Stimulated activated CD8-positive, alpha-beta memory T cell treated with anti-CD3 and anti-CD28 coated beads, Interleukin-4, amount 100 ng/mL, for 4 hours (primary cell): ENCODE measurements at places on chromosomes 2 and 18.

DNA sequence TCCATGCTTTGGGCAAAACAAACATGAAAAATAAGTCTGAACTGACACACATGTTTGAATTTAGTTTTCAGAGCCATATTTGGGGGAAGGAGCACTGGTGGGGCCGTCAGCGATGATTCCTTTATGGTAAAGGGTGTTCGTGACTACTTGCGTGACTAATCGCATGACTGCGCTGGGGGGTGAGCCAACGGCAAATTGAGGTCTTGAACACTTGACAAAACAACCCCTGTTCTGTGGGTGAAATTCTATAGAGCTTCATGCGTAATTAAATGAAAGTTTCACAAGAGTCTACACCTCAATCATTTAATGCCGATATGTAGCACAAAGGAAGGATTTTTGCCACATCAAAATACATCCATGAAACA, 127.5 kb upstream of the CYP1B1 start:
- DNase-seq: no peak

DNA sequence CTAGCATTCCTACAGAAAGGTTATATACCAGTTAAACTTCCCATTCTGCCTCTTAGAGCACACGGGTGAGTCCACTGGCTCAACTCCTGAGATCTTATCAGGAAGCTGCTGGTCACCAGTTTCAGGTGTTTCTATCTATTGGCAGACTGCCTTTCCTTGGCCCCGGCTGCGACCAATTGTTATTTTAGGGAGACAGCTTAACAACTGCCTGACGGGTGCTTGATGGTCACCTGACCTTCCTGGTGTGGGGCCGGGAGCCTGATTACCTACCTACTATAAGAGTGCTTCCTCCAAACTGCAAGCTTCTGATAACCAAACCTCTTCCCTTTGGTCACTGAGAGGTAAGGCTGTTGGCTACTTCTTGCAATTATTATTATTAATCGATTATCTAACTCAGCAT, 122.1 kb upstream of the XIRP2 start:
- DNase-seq: no peak

DNA sequence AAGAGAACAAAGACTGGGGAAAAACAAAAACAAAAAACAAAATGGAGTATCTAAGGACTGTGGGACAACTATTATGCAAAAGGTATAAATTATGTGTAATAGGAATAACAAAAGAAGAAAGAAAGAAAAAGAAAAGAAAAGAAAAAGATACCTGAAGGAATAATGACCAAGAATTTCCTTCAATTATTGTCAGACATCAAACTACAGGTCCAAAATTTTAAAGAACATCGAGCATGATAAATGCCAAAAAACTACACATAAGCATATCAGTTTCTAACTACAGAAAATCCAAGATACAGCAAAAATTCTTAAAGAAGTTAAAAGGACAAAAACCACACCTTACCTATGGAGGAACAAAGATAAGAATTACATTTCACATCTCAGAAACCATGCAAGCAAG, 93.0 kb downstream of the SPIRE1 start:
- no peak for DNase-seq

DNA sequence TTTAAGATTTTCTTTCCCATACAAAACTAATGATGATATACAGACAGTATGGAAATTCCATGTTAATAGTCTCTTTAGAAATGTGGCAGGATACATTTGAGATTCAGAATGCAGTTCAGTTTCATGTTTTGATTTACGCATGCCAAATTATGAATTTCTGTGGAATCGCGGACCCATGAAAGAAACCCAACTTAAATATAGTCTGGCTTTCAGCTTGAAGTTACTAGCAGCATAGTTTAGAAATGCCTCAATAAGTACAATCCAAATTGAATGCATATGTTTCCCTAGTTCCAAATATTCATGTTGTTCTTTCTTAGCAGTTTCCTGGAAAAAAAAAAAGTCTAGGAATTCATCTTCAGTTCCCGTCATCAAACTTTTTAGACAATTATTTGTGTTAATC, 164.1 kb upstream of the RASGRP3 start:
- no peak for DNase-seq

DNA sequence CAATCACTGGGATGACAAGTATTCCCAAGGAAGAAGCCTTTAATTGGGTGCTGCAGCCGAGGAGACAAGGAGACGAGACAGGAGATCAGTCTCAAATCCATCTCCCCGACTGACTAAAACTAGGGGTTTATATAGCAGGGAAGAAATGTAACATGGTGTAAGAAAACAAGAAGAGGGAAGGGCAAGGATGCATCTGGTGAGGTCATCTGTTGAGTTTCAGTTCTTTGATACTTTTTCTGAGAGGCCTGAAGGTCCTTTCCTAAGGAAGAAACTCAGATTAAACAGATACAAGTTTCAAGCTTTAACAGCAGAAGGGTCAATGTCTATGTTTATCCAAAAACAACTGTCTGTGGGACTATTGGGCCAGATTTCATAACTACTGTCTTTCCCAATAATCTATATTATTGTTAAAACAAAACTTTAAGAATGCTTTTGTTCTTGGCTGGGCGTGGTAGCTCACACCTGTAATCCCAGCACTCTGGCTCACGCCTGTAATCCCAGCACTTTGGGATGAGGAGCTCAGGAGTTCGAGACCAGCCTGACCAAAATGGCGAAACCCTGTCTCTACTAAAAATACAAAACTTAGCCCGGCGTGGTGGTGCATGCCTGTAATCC, 2.5 kb upstream of the PDCL3 start:
- no peak for DNase-seq

- no peak for DNase-seq
These were observed 1.6 kb downstream of the GALNT13 start for GRCh38 chr2:153873052-153874048.

DNA sequence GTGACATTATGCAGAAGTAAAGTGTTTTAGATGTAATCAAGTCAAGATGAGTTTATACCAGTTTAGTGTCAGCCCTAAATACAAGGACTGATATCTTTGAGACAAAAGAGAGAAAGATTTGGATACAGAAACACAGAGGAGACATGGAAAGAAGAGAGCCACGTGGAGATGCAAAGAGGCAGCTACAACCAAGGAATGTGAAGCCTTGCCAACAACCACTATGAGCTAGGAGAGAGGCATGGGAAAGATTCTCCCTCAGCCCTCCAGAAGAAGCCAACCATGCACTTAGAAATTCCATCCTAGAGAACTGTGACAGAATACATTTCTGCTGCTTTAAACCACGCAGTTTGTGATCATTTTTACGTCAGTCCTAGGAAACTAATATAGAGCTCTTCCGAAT, 217.2 kb downstream of the DOK6 start:
- DNase-seq: no peak

DNA sequence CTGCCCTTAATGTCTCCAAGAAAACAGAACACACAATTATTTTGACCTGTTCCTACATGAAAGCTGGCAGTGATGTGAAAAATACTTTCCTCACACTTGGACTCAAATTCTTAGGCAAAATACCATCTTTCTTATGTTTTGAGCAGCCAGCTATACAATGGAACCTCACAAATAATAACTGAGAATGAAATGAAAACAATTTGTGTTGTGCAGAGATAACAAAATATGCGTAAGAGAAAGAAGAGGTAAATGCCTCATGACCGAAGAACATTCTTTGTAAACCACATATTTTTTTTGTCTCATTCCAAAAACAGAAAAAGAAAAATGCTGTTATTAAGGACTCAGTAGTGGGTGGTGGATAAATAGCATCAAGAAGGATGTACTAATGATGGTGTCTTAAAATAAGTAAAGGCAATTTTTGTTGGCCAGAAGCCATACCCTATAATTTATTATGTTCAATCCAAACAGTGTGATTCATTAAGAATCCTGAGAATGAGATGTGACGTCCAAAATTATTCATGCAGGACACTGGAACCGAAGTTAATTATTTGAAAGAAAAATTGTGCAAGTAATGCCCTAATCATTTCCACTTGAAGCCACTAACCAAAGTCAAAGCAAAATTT, 193.0 kb upstream of the NETO1 start:
- DNase-seq: no peak

GRCh38 chr2:8583400-8584173, 98.3 kb upstream of the ID2 start:
- DNase-seq: peak; percentile 55

GRCh38 chr2:184370954-184371353, 227.4 kb upstream of the ZNF804A start:
- DNase-seq: no peak

DNA sequence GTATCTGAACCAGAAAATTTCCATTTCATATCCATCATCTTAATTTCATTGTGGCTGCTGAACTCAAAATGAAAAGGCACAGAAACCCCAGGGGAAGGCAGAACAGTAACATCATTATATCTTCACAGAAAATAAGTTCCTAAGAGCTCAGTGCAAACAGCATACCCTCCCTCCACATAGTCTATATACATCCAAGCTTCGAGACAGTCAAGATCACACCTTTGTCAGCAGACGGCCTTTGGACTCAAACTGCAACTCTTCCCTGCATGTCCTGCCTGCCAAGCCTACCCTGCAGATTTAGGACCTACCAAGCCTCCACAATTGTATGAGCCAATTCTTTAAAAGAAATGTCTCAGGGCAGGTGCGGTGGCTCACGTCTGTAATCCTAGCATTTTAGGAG, 502.1 kb downstream of the SUCLG1 start:
- DNase-seq: no peak

GRCh38 chr2:199798831-199799580, 52.0 kb downstream of the FTCDNL1 start:
- no peak for DNase-seq

DNA sequence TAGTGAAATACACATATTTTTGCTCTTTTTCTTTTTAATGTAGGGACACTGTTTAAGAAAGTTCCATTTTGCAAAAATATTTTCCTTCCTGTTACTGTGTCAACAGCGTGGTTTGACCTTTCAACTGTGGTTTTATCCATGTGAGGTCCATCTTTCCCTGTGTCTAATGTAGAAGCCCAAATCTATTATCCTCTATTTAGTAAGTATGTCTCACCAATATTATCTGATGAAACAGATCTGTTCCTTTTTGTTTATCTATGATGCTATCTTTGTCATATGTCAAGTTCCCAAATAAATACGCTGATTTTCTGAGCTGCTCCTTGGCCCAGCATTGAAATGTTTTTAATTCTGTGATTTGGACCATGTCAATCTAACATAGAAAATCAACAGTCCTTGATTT, 3.5 kb upstream of the ARHGAP15 start:
- DNase-seq: no peak

- no peak for DNase-seq
These were observed 10.6 kb upstream of the PAX3 start for GRCh38 chr2:222309361-222309760.

GRCh38 chr2:86368161-86368824, 30.9 kb upstream of the REEP1 start:
- DNase-seq: no peak

GRCh38 chr2:232120911-232121310, 159.4 kb downstream of the DIS3L2 start:
- DNase-seq: no peak

DNA sequence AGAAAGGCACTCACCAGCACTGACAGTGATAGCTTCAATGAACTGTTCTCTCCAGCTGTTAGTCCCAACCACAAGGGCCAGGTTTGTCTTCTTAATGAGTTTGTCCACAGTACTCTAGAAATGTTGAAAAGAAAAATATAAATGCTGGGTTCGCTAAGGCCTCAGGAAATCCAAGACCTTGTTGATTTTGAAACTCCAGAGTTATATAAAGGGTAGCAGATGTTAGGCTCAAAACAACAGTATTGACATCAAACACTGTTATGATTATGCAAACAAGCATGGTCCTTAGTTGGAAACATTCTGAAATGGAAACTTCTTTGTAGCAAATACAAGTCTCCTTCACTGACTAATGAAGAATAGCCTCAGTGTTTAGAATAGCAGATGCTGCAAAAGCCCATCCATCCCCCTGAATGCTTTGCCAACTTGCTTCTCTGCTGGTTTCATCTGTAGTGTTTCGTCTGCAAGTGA, 291.1 kb downstream of the SLC8A1 start:
- DNase-seq: no peak

GRCh38 chr2:237556773-237557632, 9.4 kb upstream of the PRLH start:
- DNase-seq: no peak
